Foreskin keratinocyte (primary cell): ENCODE measurements at places on chromosomes 12 and 14. TPM values are rescaled to one million over a fixed set of nuclear protein-coding genes. Genes with fewer than 3 reads are reported as not detected.

The ADCY4 gene
- 0.49 and 1.1 TPM in 2 replicates for total RNA-seq

The ACRBP gene
- 0.07 TPM in 1 of 2 replicates, not detected in the other for total RNA-seq

The ARHGAP9 gene
- 0.10 TPM in 1 of 2 replicates, not detected in the other for total RNA-seq

The SOAT2 gene
- not detected in 2 replicates for total RNA-seq

The CIROP gene
- not detected in 2 replicates for total RNA-seq
